ENCODE measurements at places on chromosomes 13 and 19.

DNA sequence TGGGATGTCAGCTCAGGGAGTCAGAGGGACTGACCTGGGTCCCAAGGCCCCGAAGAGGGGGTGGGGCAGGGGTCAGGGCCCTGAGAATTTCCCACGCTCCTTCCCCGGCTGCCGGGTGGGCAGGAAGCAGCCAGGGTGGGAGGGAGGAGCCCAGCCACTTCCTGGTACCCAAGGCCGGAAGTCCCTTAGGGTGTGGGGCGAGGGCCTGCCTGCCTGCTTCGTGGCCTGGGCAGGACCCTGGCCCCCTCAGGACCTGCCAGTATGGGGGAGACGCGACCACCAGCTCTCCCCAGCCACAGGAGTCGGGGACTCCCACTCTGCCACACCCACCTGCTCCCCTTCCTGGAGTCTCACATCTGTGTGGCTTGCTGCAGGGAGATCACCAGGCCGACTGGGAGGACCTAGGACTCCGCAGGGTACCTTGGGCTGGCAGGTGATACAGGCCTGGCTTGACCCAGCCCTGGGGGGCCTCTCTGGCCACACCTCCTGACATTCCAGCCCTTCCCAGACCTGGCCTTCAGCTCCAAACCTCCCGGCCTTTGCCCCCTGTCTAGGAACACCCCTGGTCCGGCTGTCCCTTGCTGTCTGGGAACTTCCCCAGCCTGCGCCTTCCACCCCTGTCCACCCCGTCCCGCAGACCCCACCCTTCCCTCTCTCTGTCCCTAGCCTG lies 9.8 kb upstream of the CIRBP start:
- peak; percentile 84 for DNase-seq

DNA sequence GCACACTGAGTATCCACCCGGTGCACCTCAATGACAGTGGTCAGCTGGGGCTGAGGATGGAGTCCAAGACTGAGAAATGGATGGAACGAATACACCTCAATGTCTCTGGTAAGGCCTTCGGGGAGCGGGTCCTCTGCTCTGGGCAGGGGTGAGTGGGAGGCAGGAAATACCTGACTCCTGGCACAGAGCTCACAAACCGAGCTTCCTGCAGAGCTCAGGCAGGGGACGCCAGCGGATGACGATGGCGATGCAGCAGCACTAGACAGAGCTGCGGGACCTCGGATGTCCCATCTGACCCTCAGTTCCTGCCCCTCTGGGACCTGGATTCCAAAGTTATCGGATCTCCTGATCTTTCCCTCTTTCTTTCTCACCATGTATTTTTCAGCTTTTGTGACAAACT lies 3.8 kb downstream of the CD22 start:
- no peak for DNase-seq

- DNase-seq: peak; percentile 91
Observed at GRCh38 chr13:46551410-46552302, 1.3 kb upstream of the LRCH1 start.

- peak; percentile 53 for DNase-seq
Observed at GRCh38 chr13:44758630-44759383, 182.7 kb upstream of the TSC22D1 start.

GRCh38 chr13:59444210-59444857 lies 719.4 kb downstream of the DIAPH3 start:
- no peak for DNase-seq

Measured in suppressor macrophage (primary cell).